ENCODE measurements at places on chromosomes 4 and X. TPM values are rescaled to one million over a fixed set of nuclear protein-coding genes. Genes with fewer than 3 reads are reported as not detected.

SPANXA1 gene
- total RNA-seq = not detected

CCKAR gene
- total RNA-seq = not detected

SPP1 gene
- total RNA-seq = 11.3 TPM

TMEM165 gene
- total RNA-seq = 188 TPM

CLNK gene
- 0.31 TPM for total RNA-seq

SPANXB1 gene
- total RNA-seq = not detected

ODAM gene
- not detected for total RNA-seq

ZCCHC18 gene
- 0.49 TPM for total RNA-seq

UGT2B10 gene
- total RNA-seq = not detected

MAP3K15 gene
- not detected for total RNA-seq

PPP2R2C gene
- 2.8 TPM for total RNA-seq

- peak; percentile 49 for DNase-seq
Measured at GRCh38 chr4:26204911-26205370, 115.9 kb upstream of the RBPJ start.

GRCh38 chrX:30830326-30830943, 58.6 kb downstream of the TAB3 start:
- DNase-seq = no peak

DNA sequence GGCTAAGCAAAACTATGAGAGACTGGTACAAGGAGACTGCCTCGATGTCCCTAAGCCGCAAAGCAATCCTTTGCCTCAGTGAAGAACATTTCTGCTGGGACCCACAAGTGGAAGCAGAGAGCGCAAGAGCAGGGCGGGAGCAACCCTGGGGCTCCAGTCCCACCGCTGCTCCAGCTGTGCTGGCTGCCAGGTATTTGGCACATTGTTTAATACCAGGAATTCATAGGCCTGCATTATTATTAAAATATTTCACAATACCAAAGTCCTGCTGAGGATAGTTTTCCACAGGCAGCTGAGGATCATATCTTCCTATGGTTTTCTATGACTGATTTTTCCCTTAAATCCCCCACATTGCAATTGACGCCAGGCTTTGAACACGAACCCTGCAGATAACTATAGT, 163.5 kb upstream of the TLL1 start:
- no peak for DNase-seq

DNA sequence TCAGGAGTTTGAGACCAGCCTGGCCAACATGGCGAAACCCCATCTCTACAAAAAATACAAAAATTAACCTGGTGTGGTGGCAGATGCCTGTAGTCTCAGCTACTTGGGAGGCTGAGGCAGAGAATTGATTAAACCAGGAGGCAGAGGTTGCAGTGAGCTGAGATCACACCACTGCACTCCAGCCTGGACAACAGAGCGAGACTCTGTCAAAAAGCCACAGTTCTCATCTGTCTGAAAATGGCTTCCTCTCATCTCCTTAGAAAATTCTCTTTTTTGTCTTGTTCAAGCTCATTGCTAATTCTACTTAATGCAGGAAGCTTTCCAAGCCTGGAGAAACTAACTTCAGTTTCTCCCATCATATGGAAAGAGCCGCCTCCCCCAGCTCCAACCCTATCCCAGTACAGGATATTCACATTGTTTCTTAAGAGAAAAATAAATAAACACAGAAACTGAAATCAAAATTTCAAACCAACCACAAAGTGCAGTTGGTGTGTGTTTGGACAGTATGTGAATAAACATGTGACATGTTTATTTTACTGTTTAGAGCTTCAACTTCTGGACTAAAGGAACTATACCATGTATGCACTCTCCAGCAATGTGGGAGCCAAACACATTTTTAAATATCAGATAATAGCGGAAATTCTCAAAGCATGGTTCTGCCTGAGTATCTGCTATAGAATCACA, 55.0 kb upstream of the GAB1 start:
- no peak for DNase-seq

DNA sequence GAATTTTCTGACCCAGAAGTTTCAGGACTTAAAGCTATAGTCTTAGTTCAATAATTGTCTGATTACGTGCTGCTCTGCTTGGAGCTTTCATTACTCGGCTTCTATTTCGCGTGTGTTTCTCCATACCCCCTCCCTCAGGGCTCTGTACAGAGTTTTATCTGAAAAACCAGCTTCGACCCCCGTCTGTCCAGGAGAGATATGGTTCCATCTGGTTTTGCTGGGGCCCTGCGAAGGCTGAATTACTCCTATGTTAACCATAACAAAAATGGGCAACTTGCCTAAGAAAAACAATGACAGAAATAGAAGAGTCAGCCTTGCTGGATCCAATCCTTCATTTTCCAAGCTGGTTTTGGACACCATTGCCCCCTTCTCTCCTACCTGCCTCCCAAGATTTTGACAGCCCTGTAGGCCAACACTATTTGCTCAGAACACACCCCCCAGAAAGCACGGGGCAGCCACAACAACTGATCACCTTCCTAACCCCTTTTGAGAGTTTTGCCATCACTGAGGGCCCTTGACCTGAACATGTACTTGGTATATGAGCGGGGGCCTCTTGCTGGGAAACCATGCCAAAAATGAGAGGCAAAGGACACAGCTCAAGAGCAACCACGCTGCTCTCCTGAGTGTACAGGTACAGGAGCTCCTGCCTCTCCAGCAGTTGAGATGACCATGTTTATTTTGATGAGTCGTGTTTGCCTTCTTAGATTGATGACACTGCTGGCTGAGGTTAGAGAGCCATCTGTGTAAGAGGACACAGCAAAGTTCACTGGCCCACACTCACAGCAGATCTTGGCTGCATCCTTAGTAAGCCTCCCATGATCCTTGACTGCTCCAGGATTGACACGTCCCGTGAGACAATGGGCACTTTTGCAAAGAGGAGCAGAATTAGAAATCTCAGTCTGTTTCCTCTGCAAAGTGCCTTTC, 36.2 kb upstream of the ATP6AP2 start:
- DNase-seq = no peak

DNA sequence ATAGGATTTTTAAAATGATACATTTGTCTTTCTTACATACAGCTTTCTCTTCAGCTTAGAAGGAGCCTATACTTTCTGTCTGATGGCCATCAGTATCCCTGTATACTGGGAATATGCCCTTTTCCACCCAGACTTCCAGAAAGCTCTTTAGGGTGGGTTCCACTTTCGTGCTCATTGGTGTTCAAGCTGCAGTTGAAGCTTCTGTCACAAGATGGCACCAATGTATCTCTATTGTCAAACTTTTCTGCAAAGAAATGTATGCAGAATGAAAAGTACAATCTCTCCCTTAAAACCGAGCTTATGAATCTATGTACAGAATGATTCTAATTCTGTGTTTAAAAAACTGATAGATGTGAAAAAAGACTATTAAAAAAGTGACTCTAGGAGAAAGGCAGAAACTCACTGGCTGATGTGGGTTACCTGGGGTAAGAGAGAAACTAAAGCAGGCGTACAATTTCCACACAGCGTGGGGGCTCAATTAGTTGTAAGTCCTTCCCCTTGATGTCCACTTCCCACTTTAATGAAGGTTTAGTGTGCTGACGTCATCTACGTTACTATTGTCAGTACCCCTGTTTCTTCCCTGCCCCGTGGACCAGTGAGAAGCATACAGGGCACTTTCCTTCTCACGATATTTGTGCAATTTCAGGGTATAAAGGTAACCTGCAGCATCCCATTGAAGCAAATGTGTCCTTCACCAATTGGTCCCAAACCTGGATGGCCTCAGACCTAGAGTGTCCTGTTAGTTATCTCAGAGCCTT, 57.3 kb upstream of the TCEAL2 start:
- DNase-seq = no peak

- DNase-seq = no peak
Measured at GRCh38 chr4:114108869-114109268, 129.4 kb upstream of the ARSJ start.

- DNase-seq = no peak
Measured at GRCh38 chr4:45100956-45101818, 374.8 kb upstream of the GNPDA2 start.

DNA sequence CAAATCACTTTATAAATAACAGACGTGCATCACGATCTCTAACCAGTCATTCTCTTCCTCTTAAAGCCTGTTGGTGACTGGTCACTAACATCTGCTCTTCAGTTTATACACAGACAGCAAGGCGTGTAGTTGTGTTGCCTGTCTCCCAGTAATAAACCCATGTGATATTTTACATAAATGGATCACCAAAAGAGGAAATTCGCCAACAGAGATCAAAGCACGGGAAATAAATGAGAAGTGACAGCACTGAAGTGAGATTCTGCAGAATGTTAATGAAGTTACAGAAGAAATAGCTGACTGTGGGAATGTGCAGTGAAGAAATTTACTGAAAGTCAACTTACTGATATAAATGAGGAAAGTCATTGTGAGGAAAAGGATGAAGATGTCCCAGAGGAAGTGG, 47.0 kb downstream of the AFF1 start:
- no peak for DNase-seq

DNA sequence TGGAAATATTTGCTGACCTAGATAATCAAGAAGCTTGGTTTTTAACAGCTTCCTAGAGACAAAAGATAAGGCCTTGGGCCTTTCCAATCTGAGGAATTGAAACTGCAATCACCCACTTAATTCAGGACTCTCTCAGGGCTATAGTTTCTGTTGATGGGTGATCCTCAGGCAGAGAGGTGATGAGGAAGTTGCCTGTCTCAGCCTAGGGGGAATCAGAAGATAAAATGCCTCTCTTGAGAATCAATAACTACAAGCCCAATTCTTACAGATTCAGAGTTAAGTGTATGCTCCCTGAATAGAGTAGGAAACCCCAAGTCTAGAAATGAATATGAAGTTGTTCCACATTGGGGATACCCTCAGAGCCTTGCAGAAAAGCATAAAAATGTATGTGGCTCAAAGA, 45.5 kb downstream of the NFKB1 start:
- no peak for DNase-seq

GRCh38 chr4:164377277-164377676, 376.7 kb upstream of the SMIM31 start:
- no peak for DNase-seq

DNA sequence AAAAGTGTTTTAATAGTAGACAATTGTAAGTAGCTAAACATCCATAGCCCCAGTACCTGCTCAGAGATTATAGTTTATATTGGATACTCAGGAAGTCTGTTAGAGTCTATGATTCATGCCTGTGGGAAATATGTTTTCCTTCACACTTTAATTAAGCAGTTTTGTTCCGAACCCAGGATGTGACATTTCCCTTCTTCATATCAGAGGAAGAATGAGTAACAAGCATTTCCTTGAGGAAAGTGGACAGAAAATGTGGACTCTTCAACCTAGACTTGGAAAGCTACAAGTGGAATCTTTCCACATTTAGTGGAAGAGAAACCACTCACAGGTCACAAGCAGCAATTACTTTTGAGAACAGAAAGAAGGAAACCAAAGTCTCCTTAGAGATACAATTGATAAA, 419.4 kb downstream of the C4orf33 start:
- no peak for DNase-seq

GRCh38 chrX:45447331-45447730, 246.7 kb upstream of the DIPK2B start:
- no peak for DNase-seq

GRCh38 chr4:67743194-67743593, 11.0 kb downstream of the GNRHR start:
- no peak for DNase-seq

DNA sequence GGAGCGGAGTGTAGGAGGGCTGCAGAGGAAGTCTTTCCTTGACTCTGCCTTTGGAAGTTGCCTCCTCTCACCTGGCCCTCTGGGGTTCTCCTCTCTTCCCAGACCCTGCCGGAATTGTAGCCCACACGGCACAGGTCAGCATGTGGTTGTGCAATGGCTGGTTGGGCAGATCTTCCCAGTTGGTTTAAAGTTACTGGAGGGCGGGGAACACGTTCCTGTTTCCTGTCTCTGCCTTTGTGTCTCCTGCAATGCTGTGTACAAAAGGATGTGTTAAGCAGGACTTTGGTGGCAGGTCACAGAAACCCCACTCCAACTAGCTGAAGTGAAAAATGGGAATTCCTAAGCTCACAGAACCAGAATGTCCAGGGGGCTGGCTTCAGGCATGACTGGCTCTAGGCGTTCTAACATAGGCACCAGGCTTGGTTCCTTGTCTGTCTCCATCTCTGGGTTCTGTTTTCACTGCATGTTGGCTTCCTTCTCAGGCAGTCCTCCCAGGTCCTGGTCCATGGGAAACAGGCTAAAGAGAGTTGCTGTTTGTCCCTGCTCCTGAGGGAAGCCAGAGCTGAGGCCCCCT, 19.9 kb downstream of the SORCS2 start:
- no peak for DNase-seq

DNA sequence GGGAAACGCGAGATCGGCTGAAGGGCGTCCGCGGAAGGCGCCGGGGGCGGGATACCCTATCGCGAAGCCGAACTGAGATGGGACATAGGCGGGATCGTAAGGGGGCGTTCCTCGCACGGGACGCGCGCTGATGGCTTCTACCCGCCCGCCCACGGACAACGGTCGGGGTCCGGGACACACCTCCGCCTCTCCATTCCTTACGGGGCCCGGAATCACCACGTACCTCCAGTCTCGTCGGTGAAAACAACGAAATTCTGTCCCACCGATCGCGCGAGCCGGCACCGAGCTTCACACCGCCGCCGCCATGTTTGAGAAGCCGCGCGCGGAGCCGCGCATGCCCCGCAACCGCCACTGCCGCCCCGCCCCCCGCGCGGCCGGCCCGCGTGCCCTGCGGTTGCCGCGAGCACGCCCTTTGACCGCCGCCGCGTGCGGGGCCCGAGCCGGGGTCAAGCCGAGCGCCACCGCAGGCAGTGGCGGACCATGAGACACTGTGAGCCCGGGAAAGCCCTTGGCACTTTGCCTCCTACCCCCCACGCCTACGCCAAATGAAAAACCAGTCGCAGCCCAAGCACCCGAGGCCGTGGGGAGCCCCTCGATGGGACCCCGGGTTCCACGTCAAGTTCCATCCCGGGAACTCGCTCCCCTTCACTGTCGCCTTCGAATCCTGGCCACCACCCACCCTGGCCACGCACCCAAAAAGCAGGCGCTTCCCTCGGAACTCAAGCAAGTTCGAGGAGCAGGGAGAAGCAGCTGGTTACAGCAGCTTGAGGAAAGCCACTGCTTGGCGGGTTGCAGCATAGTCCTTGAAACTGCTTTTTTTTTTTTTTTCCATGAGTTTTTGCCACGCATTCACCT, at the start of gene SCML2:
SCML2 (minus strand) TSS at position 320 of the 855 bp plus-strand sequence. CDS start 20,617 bp downstream, outside the sequence.
- no peak for DNase-seq

GRCh38 chr4:7787681-7788141, 151.9 kb downstream of the AFAP1 start:
- DNase-seq = no peak

GRCh38 chrX:130756233-130756632, 146.8 kb downstream of the ENOX2 start:
- no peak for DNase-seq

GRCh38 chr4:184949020-184949419, 69.3 kb upstream of the HELT start:
- DNase-seq = peak; percentile 6

- DNase-seq = peak; percentile 66
Measured at GRCh38 chr4:26197018-26197779, 123.6 kb upstream of the RBPJ start.

- DNase-seq = no peak
Measured at GRCh38 chr4:122091836-122092405, 60.2 kb upstream of the BLTP1 start.

- DNase-seq = no peak
Measured at GRCh38 chr4:162408309-162408708, 244.5 kb upstream of the FSTL5 start.

GRCh38 chr4:177673985-177674489, 231.8 kb upstream of the AGA start:
- no peak for DNase-seq

- DNase-seq = no peak
Measured at GRCh38 chr4:2492970-2493369, 24.1 kb downstream of the RNF4 start.
